ENCODE measurements at places on chromosomes 1 and 21.
A peak's percentile ranks its signal among the peaks of the same experiment; 100 is the strongest.

DNA sequence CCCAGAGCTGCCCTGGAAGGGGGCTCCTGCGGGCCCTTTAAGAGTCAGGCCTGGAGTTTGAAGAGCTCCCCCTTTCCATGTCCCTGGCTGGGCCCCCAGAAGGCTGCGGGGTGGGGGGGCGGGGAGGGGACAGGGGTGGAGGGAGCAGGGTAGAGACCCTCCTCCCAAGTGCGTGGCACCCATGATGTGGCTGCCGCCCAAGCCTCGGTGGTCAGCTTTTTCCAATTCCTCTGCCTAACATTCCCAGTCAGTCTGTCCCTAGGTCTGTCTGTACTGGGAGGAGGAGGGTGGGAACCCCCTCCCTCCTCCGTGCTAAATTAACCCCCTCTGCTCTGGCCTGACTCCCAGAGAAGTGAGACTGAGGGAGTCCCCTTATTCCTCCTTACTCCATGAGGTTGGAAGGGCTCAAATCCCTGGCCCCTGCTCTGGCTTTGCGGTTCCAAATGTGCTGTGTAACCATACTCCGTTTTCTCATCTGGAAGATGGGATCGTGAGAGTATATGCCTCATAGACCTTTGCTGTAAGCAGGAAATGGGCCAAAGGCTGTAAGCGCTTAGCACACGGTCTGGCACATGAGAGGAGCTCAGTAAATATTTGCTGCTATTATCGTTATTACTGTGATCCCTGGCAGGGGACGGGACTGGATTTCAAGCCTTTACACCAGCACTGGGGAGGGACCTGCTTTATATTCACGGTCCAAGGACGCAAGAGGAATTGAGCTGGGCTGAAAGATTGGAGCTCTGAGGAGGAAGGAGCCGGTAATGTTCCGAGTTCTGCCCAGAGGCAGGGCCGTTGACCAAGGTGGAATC, 658 bp upstream of the COL16A1 start:
- peak; percentile 40 for DNase-seq

- no peak for DNase-seq
Observed at GRCh38 chr1:40396420-40396819, 22.9 kb downstream of the SMAP2 start.

- no peak for DNase-seq
Observed at GRCh38 chr1:17687145-17687544, 68.0 kb upstream of the ACTL8 start.

- no peak for DNase-seq
Observed at GRCh38 chr21:24939291-24939690, 668.0 kb downstream of the MRPL39 start.

GRCh38 chr1:242405947-242406346, 118.5 kb downstream of the PLD5 start:
- no peak for DNase-seq

Data from AG08395 (cell line).